ENCODE measurements at places on chromosomes 13 and 19.

- peak; percentile 86 for DNase-seq
These were observed 20.3 kb upstream of the AKT2 start for GRCh38 chr19:40305403-40305802.

DNA sequence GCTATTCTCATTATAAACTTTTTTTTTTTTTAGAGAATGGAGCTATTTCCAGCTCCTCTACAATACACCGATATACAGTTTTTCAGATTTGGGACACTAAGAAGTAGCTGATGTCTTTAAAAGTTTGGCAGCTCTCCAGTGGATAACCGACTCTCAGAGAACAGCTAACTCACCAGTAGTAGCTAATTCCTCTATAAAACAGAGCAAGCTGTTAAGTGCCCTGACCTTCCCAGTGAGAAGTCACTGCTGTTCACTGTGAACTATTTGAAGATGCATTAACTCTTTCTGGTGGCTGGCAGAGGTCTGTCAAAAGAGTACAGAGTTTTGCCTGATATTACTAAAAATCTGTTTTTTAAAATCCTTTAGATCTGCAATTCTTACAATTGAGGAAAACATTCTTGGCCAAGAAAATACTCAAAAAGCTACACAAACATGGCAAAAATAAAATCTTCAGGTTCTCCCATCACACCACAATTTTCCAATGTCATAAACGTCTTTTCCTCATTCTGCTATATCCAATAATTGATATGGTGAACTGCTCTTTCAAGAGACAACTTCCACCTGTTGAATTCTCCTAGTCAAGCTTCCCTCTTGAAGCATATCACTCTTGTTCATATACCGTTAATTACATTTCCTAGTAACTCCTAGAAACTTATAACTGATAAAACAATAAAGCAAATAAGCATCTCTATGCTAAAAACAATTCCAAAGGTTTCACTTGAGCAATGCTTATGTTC is 44.2 kb downstream of the TBC1D4 start:
- no peak for DNase-seq

DNA sequence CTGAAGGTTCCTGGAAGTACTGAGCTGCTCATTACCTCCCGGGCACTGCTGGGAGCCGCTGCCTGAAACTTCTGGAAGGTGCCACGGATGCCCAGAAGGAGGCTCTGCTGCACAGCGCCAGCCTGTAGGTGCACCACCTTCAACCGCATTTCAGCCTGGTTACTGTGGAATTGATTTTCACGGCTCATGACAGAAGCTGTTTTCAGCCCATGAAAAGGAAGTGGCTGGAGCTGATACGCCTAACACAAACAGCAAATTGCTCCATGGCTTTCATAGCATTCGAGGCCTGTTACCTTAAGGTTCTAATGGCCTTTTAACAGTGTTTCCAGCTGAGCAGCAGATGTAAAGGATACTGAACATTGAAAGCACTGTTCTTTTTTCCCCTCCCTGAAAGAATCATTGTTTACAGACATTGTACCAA is 22.0 kb downstream of the GPC6 start:
- peak; percentile 90 for DNase-seq

GRCh38 chr13:27403727-27404385 is 20.6 kb upstream of the GTF3A start:
- no peak for DNase-seq

GRCh38 chr19:1028062-1028926 is 1.9 kb downstream of the CNN2 start:
- DNase-seq: peak; percentile 95

GRCh38 chr13:93672996-93673395 is 446.4 kb downstream of the GPC6 start:
- DNase-seq: no peak

GRCh38 chr19:13834244-13835069 is 39.2 kb downstream of the ZSWIM4 start:
- peak; percentile 56 for DNase-seq

DNA sequence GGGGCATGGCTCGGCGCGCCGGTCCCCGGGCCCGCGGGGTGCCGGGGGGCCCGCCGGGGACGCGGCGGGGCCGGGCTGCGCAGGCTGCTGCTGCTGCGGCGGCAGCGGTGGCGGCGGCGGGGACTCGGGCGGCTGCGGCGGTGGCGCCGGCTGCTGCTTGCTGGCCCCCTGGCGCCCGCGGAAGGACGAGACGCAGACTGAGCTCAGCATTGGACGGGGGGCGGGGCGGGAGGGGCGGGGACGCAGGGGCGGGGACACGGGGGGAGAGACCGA is 368 bp downstream of the KCNC3 start:
- DNase-seq: no peak

DNA sequence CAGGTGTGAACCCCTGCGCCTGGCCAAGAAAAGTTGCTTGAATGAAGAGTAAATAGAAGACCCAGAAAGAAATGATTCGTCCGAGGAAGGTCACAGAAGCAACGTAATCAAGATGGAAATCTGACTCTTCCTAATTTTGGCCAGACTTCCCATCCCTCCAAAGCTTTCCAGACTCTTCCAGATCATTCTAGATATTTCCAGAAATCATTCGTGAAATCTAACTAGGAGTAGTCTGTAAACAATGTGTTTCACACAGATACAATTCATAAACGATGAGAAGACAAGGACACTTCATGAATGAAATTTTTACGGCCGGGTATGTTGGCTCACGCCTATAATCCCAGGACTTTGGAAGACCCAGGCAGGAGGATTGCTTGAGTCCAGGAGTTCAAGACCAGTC is 9.3 kb upstream of the LDLR start:
- no peak for DNase-seq

GRCh38 chr19:12711187-12711586 is 12.5 kb downstream of the TNPO2 start:
- DNase-seq: no peak

GRCh38 chr19:49065905-49066512 is 1.4 kb upstream of the NTF4 start:
- peak; percentile 38 for DNase-seq

- DNase-seq: no peak
These were observed 1921.1 kb downstream of the OLFM4 start for GRCh38 chr13:54949735-54950134.

DNA sequence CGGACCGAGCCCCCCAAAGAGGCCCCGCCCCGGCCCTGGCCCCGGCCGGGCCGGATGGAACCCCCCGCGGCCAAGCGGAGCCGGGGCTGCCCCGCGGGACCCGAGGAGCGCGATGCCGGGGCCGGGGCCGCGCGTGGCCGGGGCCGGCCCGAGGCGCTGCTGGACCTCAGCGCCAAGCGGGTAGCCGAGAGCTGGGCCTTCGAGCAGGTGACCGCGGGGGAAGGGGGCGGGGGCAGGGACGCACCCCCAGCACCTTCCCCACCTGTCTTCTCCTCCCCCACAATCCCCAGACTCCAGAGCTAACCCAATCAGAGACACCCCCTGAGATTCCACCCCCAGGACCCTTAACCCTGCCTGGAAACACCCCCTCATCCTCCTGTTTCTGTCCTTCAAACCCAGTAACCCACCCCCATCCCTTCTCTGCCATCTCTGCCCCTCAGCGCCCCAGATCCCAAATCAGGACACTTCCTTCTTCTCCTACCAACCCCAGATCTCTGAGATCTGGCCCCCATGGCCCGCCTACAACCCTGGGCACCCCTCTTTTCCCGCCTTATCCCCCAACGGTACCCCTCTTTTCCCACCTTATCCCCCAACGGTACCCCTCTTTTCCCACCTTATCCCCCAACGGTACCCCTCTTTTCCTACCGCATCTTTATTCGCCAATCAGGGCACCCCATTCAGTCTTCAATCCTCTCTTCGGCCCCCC is 505 bp downstream of the ZSWIM4 start:
- no peak for DNase-seq

DNA sequence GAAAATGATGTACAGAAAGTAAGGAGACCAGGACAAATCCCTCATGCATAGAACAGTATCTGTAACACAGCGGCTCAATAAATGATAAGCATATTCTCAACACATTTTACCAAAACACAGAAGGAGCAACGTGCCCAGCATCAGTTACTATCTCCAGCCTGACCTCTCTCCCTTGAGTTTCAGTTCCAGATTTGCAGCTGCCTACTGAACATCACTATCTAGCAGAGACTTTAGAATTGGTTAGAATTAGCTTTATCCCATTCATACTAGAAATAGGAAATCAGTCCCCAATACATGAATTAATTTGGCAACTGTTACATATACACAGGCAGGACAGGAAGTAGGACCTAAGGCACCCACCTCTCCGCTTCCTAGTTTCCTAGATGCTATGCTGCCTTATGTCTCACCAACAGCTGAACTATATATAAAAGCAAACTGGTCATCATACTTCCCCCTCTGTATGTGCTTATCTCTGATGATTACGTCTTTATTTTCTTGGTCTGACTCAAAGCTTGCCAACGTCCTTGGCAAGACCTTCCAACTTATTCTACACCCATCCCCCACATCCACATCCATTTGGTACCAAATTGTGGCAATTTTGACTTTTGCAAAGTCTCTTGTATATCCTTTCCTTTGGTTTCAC is 61.1 kb downstream of the SACS start:
- no peak for DNase-seq

DNA sequence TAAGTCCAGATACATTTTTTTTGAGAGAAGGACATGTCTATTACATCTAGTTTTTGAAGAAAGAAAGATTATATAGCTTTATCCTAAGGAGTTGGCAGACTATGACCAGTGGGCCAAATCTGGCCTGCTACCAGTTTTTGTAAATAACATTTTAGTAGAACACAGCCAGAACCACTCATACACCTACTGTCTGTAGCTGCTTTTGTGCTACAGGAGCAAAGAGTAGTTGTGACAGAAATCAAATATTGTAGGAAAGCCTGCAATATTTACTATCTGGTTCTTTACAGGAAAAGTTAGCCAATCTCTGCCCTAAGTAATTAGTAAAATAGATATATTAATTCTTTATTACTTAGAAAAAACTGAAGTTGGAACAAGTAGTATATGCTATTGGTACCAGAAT is 17.2 kb downstream of the TDRD3 start:
- no peak for DNase-seq

DNA sequence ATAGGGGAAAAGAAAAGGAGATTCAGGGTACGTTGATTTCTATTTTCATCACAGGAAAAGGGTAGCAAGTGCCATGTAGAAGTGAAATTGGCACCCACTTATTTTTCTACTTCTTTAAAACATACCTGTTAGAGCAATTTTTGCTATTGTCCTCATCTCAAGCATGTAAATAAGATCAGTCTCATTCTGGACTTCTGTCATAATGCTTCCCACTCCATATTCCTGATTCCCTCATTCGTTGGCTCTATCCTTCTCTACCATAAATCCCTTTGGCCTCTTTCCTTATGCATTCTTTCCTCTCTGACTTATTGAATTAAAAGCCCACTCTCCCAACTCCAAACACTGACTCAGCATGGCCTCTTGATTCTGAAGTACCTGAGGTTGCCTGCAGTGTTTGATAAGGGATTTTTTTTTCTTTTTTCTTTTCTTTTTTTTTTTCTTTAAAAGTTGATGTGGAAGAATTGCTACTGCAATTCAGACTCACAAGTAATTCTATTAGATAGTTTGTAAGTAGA is 465.7 kb downstream of the SLITRK6 start:
- DNase-seq: no peak

DNA sequence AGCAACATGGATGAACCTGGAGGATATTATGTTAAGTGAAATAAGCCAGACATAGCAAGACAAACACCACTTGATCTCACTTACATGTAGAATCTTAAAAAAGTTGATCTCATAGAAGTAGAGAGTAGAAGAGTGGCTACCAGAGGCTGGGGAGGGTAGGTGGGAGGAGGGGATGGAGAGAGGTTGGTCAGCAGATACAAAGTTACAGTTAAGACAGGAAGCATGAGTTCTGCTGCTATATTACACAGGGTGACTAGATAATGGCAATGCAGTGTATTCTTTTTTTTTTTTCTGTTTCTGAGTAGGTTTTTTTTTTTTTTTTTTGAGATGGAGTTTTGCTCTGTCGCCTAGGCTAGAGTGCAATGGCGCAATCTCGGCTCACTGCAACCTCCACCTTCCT is 15.2 kb upstream of the THSD1 start:
- DNase-seq: no peak

GRCh38 chr13:94435604-94436226 is 43.8 kb downstream of the DCT start:
- DNase-seq: peak; percentile 68

DNA sequence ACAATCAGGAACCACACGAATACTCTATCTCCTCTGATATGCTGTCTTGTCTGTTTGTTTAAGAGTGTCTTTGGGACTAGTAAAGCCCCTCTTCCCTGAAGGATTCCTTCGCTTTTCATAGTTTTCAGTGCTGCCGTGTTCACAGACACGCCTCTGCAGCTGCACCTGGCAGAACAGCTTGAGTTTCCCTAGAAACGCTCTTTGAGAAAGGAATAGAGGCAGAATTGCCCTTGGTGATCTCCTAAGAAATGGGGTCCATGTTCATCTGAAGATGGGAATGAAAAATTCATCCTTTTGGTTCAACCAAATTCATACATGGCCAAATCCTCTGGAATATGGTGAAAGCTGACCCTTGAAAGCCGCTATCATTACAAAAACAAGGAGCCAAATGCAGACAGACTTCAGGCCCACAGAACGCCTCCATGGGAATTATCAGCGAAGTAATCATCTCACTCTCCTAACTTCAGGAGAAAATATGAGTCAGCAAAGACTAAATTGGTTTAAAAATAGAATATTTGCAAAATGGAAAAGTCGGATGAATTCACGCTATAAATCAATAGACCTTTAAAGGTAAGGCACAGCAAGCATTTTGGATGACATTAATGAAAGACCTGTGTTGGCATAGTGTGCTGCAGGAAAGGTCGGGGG is 5.5 kb downstream of the SACS start:
- no peak for DNase-seq

DNA sequence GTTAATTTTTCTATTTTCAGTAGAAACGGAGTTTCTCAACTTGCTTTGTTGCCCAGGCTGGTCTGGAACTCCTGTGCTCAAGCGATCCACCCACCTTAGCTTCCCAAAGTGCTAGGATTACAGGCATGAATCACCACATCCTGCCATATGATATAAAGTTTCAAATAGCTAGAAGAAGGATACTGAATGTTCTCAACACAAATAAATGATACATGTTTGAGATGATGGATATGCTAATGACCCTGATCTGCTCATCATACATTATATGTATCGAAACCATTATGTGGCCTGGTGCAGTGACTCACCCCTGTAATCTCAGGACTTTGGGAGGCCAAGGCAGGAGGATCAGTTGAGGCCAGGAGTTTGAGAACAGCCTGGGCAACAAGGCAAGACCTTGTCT is 11.5 kb downstream of the CIB3 start:
- DNase-seq: no peak

DNA sequence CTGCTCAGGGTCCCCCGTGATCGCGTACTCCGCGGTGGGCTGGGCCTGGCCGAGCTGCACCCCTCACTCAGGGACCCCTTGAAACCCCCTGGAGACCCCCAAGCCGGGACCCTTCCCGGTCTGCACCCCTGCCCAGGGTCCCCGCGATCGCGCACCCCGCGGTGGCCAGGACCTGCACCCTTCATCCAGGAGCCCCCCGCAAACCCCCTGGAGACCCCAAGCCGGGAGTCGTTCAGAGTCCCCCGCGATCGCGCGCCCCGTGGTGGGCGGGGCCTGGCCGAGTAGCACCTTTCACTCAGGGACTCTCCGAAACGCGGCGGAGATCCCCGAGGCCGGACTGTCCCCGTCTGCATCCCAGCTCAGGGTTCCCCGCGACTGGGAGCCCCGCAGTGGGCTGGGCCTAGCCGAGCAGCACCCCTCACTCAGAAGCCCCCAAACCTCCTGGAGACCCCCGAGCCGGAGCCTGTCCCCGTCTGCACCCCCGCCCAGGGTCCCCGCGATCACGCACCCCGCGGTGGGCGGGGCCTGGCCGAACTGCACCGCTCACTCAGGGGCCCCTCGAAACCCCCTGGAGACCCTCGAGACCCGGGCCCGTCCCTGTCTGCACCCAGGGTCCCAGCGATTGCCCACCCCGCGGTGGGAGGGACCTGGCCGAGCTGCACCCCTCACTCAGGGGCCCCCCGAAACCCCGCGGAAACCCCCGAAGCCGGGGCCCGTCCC is 748 bp downstream of the LMNB2 start:
- DNase-seq: no peak

Data from mesendoderm (in vitro differentiated cells).